ENCODE measurements at places on chromosomes 11 and 22. TPM values are rescaled to one million over a fixed set of nuclear protein-coding genes. Genes with fewer than 3 reads are reported as not detected.
A peak's percentile ranks its signal among the peaks of the same experiment; 100 is the strongest.

DNA sequence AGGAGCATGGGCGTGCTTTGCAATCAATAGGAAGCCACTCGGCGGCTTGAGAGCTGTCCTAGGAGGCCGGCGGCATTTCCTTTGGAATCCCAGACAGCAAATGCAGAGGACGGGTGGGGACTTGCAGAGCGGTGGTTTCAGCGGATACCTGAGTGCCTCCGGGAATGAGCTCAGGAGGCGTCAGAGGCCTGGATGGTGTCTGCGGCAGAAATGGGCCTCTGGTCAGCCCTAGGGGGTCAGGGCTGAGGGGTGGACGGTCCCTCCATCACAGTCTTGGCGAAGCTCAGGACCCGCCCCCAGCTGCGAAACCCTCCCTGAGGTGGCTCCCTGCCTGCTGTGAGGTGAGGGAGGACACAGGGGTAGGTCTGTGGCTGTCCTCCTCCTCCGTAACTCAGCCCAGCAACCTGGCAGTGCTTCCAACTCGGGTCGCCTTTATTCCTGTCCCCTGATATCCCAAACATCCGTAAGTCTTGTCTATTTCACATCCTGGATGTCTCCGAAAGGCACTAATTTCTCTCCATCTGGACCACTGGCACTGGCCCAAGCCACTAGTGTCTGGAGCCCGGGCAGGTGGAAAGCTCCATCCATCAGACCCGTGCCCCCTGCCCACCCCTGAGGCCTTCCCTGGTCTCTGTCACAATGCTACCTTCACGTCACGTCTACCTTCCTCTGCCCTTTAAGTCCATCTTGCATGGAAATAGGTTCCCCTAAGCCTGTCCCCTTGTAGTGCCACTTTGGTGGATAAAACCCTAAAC is 686.6 kb downstream of the BRD1 start:
- peak; percentile 8 for DNase-seq

HOATZ gene
- 6.8 TPM for total RNA-seq

GRCh38 chr11:70731271-70732022 is 333.1 kb downstream of the CTTN start:
- DNase-seq = no peak

DNA sequence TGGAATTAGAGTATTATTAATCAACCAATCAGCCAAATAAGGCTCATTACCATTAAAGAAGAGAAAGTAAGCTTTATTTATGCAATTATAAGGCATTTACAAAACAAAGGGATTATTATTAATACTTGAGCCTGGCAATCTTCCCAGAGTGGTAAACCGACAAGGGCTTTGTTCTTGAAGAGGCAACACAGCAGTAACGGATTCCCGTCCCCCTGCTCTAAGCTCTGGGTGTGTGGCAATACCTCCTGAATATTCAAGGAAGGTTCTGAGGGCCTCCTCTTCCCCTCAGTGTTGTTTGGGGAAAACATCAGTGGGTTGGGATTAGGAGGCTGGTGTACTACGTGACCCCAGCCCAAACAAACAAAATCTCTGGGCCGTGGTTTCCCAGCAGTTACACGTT is 176.5 kb downstream of the TENM4 start:
- no peak for DNase-seq

DNA sequence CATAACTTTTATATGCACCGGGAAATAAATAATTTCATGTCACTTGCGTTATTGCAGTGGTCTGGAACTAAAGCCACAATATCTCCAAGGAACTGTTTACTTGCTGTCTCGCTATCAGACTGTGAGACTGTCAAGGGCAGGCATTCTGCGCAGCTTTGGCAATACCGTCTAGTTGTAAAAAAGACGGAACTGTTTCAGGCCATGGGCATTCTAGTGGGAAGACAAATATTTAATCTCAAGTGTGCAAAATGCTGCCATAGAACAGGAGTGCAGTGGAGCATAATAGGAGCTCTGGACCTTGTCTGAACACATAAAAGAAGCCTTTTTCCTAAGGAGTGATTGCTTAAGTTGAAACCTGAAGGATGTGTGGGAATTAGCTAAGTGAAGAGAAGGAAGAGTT is 53.8 kb downstream of the PACS1 start:
- DNase-seq = no peak

HTR3A gene
- total RNA-seq = not detected
